ENCODE measurements at places on chromosomes 7 and 10.
A peak's percentile ranks its signal among the peaks of the same experiment; 100 is the strongest.

GRCh38 chr7:157793973-157794745, 457.4 kb downstream of the DNAJB6 start:
- no peak for DNase-seq

- DNase-seq, result no peak
Observed at GRCh38 chr7:130227883-130228575, 20.4 kb downstream of the SSMEM1 start.

DNA sequence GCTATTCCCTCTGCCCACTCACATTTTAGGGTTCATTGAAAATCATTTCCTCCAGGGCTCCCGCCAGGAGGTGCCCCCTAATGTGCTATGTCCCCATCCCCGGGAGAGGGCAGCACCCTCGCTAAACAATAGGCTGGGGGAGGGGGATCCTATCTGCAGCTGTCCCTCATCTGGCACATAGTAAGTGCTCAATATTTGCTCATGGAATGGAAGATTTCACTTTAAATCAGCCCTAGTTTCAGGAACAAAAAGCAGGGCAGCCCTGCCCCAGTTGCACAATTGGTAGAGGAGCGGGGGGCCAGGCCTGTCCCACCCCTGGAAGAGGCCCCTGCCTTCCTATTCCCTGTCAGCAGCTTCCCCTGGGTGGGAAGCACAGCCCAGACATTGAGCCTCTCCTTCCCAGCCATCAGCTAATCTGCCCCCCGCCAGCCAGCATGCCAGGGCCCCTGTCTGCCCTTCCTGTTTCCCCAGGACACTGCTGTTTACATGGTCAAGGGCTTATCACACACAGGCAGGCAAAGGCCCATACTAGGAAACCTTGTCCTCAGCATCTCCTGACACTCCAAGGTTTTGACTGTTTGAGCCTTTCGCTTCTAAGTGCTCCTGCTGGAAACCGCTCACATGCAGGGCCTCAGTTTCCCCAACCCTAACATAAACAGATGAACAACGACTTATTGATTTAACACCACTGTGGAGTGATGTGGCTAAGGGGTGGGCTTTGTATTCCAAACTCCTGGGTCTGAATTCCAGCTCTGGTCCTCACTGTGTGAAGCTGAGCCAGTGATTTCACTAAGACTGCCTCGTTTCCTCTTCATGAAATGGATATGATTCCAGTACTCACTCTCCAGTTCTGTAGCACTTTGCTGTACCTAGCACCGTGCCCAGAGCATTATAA, 130.7 kb upstream of the ZMIZ1 start:
- peak; percentile 6 for DNase-seq

- DNase-seq, result no peak
Observed at GRCh38 chr7:44048031-44048795, 3.7 kb downstream of the DBNL start.

- no peak for DNase-seq
Observed at GRCh38 chr10:126470991-126471390, 82.7 kb upstream of the ADAM12 start.

DNA sequence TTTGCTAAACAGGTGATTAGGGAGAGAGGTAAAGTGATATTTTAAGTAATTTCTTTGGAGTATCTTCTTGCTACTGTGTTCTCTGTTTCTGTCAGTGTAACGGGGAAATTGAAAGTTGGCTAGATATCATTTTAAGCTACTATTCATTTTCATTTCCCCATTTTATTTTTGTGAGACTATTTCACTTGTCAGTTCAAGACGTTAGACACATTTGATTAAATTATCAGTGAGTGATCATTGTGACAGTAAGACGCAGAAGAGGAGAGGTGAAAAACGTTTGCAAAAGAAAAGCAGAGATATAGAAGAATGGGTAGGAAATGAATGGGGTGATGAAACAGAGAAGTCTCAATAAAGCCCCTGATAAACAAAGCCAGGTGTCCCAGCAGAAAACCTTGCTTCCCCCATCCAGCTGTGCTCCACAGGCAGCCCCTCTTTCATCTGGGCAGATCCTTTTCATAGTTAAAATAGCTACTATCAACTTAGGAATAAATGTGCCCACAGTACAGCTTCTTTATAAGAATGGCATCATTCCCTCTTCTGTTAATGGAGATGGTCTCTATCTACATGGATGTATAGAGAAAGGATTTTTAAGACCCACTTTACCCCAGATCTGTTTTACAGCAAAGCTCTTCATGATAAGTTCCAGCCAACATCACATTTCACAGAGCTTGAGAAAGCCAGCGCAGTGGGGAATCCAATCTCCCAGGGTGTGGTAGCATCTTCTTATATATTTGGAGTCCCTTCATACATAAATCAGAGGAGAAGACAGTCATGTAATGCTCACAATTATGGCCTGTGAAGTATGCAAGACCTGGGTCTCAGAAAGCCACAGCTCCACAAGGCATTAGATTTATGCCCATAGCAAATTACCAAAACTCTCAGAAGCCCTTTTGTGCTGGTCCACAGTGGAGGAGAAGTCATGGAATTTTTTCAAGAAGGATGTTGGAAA, 138.1 kb upstream of the ITGB1 start:
- DNase-seq, result no peak
